IPS-NIHi11 (cell line): ENCODE measurements at places on chromosomes 2 and 18.

GRCh38 chr2:170461889-170462288, 253.2 kb upstream of the SP5 start:
- no peak for DNase-seq

DNA sequence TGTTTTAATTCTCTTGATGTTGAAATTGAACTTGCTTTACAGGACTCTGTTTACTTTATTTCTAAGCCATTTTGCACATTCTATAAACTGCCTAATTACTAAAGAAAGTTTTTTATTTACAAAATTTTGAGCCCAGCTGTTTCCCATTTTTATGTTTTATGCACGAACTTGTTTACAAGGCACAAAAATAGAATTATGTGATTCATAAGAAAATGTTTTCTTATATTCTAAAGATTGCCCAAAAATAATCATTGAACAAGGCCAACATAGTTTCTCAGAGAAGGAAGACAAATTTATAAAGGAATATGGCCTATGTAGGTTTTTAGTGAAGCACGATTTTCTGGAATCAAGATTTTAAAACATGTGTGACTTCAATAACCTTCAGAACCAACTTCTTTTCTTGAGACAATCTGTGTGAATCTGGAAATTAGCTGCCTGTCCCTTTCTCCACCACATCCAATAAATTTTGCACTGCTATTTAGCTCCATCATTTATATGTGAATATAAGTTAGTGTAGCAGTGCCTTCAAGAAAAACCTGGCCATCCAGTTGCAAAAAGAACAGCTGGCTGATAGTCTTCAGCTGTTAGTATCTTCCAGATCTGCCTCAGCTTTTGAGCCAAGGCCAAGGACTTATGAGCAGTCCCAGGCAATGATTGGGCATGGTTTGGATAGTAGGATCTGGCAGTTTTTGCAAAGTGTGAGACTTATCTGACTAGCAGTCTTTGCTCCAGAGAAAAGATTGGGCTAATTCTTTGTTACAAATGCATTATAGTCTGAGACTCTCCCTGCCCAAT, 253.2 kb upstream of the COL3A1 start:
- no peak for DNase-seq

- DNase-seq, result no peak
These were observed 17.0 kb downstream of the DCAF17 start for GRCh38 chr2:171451074-171451473.

DNA sequence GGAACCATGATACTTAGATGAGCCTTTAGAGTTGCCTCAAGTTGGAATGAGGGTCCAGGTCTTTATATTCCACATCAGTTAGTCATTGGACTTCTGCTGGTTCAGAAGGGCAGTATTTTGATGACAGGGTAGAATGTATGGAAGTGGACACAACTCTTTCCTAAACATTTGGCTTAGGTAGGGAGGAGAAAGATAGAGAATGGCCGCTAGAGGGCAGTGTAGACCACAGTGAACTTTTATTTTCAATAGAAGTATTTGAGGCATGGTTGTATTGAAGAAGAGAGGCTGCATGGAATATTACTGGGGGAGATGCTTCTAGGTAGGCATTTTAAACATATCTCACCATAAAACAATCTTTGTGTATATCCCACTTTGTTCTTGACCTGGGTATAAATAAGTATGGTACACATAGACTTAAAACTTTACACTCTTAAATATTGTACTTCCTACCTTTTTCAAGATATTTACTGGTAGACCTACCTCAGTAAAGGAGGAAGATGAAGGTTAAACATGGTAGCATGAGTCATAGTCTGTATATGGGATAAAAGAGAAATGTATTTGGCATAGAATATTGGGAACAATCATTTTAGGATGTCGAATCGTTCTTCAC, 497.6 kb upstream of the FAM98A start:
- DNase-seq, result peak; percentile 55

DNA sequence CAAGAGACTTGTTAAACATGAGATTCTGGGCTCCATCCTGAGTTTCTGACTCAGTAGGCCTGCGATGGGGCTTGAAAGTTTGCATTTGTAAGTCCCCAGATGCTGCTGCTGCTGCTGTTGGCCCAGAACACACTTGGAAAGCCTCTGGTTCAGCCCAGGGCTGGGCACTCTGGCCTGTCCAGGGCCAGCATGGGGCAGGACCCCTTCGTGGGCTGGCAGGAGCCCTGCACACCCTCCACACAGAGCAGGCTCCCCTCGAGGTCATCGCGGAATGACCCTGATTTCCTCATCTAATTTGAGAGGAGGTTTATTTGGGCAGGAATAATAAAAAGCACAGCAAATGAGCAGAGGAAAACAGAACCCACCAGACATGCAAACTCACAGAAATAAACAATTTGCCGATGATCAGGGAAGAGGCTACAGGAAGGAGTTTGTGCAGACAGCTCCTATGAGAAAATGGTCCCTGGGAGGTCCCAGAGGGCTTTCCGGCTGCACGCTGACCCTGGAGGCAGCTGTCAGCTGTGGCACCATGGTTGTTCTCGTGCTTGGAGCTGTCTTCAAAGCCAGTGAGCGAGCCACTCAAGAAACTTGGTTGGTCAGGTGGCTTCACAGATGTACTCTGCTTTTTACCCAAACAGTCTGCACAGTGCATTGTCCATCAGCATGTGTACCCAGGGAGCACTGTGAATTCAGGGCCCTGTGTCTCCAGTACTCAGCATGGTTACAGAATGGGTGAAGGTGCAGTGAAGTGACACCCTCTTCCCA, 119.3 kb downstream of the GLI2 start:
- DNase-seq, result no peak

GRCh38 chr2:84694088-84694622, 177.9 kb downstream of the DNAH6 start:
- no peak for DNase-seq

DNA sequence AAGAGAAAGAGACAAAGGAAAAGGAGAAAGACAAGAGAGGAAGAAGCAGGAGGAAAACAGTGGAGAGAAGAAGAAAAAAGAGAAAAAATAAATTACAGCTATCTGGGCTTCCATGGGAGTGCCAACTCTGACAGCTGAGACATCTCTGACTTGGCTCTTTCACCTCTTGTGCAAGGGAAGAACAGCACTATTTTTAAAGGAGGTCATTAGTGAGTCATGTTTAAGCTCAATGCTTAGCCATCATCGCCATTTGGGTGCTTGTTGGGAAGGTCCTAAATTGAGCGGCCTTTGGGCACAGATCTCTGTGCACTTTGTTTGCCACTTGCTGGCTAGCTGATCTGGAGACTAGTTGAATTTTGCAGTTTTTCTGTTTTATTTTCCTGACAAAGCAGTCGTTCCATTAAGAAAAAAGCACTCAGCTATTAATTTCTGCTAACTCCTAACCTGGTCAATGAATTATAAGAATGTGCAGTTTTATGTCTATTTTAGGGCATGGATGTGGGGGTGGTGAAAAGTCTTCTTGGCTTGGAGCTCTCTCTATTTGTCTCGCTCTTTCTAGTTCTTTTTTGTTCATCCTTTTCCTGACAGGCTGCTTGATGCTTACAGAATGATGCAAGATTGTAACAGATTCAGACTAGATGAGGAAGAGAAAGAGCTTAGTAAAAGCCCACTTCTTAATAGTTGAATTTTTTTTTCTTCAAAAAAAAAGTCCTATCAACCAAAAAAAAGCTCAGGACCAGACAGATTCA, 231.5 kb downstream of the SLC8A1 start:
- no peak for DNase-seq

- no peak for DNase-seq
These were observed 21.7 kb downstream of the KIAA1328 start for GRCh38 chr18:36850527-36851201.

DNA sequence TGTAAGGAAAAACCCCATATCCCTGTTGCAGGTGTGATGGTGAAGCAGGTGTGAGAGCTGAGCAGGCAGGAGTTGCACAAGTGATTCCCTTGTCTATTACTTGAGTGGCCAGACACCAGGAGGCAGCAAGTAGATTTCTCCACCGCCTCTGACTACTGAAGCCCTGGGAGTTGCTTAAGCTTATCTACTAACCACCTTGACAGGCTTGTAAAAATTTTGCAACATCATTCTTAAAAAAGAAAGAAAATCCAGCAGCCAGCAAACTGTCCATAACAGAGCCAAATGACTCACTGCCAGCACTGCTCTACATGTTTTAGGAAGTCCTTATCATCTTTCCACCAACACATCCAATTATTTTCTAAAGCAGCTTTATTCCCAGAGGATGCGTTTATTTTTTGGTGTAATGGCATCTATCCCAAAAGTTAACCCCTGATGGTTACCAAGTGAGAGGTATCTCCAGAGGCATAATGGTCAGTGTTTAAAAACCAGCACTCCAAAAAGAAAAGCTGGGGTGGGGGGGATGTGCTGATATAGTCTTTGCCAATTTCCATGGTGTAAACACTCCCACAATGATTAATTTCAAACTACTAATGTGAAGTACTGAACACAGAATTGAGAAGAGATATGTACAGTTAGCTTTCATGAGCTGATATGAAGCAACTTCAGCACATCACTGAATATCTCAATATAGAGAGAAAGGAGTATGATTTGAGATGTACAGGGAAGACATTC, 16.3 kb upstream of the GPR39 start:
- DNase-seq, result no peak

- no peak for DNase-seq
These were observed 100.0 kb upstream of the DTNA start for GRCh38 chr18:34609986-34610648.
